DMS 273 treated with DMSO at 0.1 percent for 48 hours (cell line): ENCODE measurements at places on chromosomes 5 and 9.

- DNase-seq = no peak
Observed at GRCh38 chr5:170783498-170784247, at the start of gene GABRP. Gene GABRP, plus strand, starts transcription at chr5:170783725. Its CDS starts 4,891 bp downstream, at chr5:170788616.

- DNase-seq = no peak
Observed at GRCh38 chr9:114925039-114925438, 5.4 kb downstream of the TNFSF8 start.

DNA sequence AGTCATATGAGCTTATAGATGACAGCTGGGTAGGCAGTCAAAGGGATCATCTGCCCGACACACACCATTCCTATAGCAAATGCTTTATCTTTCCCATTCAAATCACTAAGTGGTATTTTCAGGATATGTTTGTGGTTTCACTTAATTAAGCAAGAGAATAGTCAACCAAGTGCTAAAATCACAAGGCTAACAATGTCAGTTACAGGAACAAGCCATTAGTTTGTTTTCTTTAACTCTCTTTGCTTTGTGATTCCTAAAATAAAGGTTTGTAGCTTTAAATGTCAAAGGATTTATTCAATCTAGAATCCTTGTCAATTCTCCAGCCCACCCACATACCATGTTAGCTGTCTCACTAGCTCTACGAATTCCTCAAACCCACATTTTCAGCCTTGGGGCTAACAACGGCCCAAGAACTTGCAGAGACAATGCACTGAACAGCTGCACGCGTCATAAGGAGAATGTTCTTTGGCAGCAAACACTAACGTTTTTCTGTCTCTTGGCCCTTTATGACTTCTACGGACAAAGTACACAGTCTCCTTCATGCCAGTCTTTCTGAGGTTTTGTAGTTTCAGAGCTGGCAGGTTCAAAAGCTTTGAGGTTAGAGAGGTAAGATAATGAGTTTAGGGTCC is 56.6 kb downstream of the ELAVL2 start:
- no peak for DNase-seq

DNA sequence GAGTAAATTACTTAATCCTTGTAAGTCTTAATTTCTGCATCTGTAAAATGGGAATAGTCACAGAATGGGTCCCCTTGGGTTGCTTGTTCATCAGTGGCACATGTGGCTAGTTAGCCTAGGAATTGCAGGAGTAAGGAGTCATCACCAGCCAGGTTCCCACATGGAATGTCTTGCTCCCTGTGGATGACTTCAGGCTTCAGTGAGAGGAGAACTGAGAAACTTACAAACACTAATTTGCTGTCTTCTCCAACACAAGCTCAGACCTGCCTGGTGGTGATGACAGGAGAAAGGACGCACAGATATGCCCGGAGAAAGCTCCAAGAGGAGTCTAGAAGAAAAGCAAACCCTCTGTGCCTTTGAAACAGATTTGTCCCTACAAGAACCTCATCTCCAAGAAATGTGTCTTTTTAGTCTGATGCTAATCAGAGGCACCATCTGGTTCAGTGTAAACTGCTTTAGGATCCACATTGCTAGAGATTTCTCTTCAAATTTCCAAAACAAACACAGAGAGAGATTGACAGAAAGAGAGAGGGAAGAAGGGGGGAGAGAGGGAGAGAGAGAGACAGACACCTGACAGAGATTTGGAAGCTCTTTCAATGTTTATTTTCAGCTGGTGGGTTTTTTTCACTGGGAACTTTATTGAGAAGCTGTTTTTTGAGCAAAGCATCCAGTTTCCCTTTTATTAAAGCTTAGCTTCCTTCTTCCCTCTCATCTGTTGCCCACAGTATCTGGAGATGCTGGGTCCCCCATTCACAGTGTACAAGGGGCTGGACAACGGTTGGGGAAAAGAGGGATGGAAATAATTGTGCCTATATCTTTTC is 128.3 kb downstream of the DOCK2 start:
- peak; percentile 9 for DNase-seq

DNA sequence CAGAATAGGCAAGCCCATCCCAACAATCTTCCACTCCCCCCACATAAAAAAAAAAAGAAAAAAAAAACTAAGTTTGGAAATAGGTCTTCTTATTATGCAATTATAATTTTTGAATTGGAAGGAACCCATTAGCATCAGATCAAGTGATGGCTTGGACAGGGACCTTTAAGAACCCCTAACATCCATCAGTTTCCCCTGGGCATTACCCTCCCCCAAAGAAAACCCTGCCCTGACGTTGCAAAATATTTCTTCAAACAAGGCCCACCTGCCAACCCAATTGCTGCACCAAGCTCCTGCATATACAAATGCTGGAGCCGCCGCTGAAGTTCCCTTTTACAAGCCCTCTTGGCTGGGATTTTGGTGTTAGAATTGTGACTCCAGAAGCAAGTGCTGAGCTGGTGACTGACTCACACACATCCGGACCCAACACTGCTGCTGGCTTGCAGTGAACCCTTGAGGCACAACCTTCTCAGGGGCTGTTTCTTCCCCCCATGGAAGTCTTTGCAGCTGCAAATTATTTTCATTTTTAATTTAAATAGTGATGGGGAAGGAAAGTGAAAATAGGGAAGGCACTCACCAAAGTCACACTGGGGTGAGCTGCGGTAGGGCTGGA is 56.1 kb upstream of the AFAP1L1 start:
- DNase-seq = no peak

- no peak for DNase-seq
Observed at GRCh38 chr9:86997156-86997555, 49.9 kb upstream of the GAS1 start.

DNA sequence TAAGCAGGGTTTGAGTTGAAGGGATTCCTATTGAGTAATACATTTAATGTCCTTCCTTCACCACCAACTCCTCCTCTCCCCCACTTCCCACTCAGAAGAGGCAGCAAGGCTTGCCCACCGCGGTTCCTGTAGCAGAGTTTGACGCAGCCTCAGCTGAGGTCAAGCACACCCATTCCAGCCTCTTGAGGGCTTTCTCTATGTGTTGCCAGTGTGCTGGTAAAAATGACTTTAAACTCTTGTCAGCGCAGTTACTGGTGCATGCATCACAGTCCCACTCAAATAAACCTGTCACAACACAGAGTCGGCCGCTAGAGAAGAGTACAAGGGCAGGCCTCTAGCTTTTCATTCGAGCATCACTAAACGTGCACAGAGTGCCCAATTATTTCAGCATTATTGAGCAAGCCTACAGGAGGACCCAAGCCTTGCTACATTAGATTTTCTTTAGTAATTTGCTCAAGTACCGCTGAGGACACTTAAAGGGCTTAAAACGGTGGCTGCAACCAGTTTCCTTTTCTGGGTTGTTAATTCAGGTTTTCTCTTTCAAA is 79.6 kb downstream of the TLE4 start:
- DNase-seq = no peak

DNA sequence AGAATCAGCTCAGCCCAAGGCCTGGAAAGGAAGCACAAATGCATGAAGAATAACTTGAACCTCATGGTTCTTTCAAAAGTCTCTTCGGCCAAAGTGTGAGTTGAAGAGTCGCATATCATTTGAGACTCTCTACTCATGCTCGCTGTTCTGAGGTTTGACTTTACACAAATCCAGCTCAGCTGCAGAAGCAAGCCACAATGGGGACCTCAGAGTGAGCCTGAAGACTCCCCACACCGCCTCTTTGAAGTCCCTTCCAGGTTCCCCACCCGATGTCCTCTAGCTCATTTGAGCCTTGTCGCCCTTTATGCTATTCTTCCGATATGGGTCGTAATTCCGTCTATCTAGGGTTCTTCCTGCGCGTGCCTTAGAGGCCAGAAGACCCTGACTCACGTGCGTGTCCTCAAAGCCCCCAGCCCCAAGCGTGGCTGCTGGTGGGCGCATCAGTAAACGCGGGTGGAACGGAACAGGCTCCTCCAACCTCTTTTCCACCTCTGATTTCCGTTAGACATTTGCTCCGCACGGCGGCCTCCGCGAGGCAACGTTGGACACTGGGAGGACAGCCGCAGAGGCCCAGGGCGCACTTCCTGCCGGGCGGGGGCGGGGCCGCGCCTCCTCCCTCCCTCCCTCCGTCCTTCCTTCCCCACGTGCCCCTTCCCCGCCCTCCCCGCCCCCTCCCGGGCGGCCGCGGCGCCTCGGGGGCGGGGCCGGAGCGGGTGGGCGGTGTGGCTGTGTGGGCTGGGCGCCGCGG is at the start of gene SNX30:
Gene SNX30 (plus strand): TSS at position 745 of the 748 bp plus-strand sequence. CDS start 242 bp downstream, outside the sequence.
- peak; percentile 45 for DNase-seq

- no peak for DNase-seq
Observed at GRCh38 chr5:42767491-42768105, 11.0 kb downstream of the CCDC152 start.

GRCh38 chr5:65778126-65778525 is 56.1 kb downstream of the NLN start:
- no peak for DNase-seq

DNA sequence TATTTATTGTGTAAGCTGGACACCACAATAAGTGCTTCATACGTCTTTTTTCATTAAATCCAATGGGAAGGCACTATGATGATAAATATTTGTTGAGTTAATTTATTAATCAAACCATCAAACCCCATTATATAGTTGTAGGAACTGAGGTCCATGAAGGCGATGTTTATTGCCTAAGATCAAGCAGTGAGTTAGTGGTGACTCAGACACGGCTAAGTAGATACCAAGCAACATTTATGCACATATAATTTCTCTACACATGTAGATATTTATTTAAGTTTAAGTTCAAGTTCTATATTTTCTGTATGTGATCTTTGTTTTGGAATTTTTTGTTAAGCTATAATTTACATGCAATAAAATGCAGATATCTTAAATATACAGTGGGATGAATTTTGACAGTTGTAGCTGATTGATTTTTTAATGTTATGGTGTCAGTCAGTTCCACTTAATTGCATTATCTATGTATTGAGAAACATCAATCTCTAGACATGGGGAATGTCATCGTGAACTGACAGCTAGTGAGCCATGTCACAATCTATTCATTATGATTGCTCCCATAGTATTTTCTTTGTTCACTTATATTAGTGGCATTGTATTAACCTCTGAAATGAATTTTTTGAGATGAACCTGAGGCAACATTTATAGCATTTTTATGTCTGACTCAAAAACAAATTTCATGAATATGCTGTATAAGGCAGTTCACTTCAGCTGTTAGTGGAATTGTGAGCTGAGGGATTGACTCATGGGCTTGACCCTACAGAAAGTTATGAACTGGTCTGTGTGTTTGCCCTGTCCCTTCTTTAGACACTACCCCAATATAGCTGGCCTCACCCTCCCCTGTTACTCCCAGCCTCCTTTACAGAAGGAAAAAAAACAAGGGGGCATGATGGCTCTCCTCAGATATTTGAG is 11.9 kb upstream of the GARNL3 start:
- no peak for DNase-seq

GRCh38 chr5:57111993-57112392 is 61.9 kb upstream of the GPBP1 start:
- DNase-seq = no peak

DNA sequence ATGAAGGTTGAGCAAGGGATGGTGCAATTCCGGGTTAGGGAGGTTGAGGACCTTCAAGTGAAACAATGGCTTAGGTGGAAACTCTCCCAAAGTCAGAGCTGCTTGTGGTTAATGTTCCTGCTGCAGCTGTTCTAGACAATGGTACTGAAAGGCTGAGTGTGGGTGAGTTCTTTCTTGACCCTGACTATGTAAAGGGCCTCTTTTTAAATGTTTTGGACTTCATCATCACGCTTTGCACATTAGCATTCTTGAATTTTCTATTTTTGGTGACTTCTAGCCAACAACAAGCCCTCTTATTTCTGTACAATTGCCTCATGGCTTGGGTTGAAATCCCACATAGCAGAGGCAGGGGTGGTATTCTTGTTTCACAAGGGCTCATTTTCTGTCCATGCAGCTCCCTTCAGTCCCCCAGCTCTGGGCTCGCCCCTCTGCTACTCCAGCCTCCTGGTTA is 136.3 kb upstream of the ANKRD55 start:
- no peak for DNase-seq

- no peak for DNase-seq
Observed at GRCh38 chr5:179318221-179318955, 26.9 kb downstream of the ADAMTS2 start.
